ENCODE measurements at places on chromosomes 6 and 20.

GRCh38 chr20:44581515-44581914 is 864 bp upstream of the PKIG start:
- DNase-seq, result no peak

- no peak for DNase-seq
Observed at GRCh38 chr6:7142918-7143475, 35.2 kb downstream of the RREB1 start.

DNA sequence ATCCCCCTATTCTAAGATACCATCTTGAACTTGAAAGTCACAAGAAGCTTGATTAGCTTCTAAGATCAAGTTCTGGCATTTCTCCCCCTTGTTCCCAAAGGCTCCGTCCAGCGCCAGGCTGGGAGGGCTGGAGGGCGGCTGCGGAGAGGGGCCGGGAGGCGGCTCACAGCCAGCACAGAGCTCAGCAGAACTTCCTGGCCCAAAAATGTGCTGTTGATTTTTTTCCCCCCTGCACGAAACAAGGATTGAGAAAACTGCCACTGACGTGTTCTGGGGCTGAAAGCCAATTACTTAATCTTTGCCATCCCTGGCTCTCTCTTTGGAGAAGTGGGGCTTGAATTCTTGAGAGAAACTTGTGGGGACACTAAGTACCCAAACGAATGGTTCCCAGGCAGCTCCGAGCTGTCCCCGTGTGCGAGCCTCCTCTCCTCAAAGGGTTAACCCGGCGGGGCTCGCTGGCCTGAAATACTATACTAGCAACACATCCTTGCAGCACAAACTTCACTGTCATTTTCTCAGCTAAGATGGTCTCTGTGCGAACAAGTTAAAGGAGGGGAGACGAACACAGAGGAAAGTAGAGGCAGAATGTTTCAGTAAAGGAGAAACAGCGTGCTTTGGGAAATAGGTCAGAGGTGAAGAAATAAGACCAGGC is 452 bp downstream of the TRAF3IP2 start:
- DNase-seq, result no peak

- no peak for DNase-seq
Observed at GRCh38 chr6:106085692-106085983, 498 bp upstream of the PRDM1 start.

DNA sequence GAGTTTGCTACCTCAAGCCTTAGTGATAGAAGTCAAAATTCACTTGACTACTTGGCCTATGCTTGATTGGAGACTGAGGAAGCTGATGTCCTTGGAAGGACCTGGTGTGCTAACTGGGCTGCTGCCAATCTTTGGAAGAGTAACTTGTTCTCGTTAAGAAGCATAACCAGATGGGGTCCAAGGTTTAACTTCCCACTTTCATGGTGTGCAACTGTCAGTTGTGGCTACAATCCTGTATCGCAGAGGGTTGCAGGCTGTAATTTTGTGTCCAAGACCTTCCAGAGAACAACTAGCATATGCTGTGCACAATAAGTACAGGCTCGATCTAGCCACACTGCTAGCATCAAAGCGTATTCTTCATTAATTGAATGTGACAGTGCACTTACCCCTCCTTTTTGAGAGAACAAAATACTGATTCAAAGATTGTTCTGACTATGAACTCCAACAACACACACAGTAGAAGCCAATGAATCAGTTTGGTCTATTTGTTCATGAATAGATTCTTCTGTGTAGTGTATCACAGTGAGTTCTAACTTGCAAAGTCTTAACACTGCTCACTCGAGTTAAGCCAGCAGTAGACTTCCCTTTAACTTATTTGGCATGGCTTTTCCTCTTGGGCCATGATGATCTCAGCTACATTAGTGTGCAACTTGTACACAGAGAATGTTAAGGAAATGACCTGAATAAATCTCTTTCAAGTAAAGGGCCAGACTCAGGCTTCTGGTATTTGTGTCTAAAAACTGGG is 15.8 kb upstream of the PLCB1 start:
- DNase-seq, result no peak

- DNase-seq, result no peak
Observed at GRCh38 chr20:7930343-7930742, 9.9 kb downstream of the HAO1 start.

GRCh38 chr20:33209789-33210188 is 7.4 kb upstream of the BPIFA3 start:
- DNase-seq, result no peak

DNA sequence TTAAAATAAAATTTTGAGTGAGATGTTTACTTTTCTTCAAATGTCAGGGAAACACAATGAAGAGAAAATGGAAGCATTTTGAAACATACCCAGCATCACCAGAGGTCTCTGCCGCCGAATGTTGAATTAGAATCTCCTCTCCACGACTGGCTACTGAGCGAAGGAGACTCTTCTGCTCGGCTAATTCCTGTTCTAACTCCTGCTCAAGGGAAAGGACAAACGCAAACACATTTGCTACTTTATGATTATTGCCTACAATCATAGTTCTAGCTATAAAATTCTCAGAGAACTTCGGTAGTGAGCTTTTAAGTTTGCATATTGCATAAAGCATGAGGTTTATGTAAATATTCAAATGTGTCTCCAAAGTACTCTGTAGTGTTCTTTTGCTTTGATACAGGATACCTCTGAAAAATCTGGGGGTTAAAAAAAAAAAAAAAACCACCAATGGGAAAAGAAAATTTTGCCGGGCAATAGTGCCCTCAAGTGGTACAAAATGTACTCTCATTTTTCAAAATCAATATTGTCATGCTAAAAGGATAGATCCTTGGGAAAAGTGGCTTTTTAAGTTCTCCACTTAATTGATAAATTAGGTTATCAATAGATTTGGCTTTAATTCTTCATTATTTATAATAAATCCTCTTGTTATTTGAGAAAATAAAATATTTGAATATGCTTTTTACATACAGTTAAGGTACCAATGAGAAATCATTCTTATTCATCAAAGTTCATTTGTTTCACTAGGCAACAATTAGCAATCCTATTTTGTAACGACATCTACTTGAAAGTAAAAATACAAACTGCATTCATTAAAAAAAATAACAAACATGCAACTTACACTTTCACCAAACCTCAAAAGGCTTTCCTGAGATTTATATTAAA is 369.0 kb downstream of the SYNE1 start:
- peak; percentile 65 for DNase-seq

DNA sequence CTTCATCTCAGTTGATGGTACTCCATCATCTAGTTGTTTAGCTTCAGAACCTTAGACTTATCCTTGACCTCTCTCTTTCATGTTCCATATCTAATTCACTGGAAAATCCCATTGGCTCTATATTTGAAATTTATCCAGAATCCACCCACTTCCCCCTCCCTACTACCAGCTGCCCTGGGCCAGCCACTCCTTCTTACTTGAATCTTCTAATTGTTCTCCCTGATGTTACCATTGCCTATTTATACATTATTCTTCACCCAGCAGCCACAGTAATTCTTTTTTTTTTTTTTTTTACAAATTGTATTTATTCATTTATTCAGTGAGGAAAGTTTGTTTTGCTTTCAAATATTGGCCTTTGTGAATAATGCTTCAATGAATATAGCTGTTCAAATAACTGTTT is 8.2 kb downstream of the SEC23B start:
- no peak for DNase-seq

- DNase-seq, result no peak
Observed at GRCh38 chr6:12478921-12479320, 188.8 kb downstream of the EDN1 start.

- DNase-seq, result no peak
Observed at GRCh38 chr20:19554666-19555065, 203.4 kb upstream of the RIN2 start.

GRCh38 chr6:107657373-107657754 is 166.7 kb downstream of the SCML4 start:
- DNase-seq, result no peak

DNA sequence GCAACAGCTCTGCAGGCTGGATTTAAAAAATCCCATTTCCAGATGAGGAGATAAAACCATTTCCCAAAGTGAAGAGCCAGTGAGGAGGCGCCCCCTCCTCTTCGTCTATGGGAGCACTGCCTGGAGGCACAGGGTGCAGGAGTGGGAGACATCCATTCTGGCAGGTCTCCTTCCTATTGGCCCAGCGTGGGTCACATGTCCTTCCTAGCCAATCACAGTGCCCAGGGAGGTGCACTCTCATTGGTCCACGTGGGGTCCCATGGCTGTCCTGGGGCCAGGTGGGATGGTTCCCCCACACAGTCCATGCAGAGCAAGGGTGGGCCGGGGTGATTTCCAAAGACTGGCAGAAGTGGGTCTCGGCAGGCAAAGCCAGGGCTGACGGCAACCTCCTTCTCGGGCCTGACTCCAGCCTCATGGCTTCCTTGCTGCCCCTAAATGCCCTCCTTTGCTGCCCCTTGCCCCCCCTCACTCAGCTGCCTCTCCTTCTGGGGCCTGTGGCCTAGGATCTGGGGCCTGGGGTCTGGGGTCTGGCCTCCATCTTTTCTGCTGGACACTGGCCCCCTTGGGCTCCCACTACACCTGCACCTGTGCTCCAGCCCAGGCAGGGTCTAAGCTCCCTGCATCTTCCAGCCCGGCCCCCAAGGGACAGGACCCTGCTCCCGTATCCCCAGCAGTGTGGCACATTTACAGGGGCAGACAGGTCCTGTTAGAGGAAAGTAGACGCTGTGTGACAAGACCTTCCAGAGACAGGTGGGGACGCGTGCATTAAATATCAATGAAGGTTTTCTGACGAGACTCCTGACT is 231.7 kb downstream of the TAF4 start:
- DNase-seq, result no peak

- DNase-seq, result no peak
Observed at GRCh38 chr6:78952362-78952761, 85.0 kb downstream of the IRAK1BP1 start.

GRCh38 chr6:151805286-151805840 is 2.1 kb upstream of the ESR1 start:
- no peak for DNase-seq

DNA sequence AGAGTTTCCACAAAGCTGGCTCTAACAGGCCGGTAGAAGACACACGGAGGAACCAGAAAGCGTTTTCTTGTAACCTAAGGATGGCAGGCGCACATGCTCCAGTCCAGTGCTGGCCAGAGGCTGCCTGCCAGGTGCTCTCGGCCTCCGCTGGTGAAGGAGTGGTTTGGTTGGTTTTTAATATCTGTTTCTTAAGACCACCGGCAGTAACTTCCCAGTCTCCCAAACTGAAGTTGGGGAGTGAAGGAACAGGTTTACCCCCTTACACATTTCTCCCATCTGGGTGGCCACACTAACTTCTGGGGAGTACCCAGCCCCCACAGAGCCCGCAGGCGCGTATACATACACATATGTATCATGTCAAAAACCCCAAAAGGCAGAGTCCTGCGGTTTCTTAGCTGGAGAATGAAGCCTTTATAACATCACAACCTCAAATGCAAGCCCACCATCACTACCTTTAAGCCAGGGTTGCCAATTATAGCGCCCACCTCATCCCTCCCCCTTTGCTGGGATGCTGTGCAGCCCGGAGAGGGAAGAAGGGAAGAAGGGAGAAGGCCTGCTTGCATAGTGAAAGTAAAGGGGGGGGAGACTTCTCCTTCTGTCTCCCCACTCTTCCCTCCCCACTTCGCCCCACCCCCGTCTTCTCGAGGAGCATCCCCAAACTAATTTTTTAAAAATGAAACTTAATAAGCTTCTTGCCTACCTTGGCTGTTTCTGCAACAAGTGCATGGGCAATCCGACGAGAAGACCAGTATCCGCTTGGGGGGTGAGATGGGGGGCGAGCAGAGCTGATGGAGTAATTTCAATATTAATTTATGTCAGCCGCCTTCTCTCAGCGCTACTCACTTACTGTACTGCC is 1.0 kb downstream of the TRERF1 start:
- no peak for DNase-seq

DNA sequence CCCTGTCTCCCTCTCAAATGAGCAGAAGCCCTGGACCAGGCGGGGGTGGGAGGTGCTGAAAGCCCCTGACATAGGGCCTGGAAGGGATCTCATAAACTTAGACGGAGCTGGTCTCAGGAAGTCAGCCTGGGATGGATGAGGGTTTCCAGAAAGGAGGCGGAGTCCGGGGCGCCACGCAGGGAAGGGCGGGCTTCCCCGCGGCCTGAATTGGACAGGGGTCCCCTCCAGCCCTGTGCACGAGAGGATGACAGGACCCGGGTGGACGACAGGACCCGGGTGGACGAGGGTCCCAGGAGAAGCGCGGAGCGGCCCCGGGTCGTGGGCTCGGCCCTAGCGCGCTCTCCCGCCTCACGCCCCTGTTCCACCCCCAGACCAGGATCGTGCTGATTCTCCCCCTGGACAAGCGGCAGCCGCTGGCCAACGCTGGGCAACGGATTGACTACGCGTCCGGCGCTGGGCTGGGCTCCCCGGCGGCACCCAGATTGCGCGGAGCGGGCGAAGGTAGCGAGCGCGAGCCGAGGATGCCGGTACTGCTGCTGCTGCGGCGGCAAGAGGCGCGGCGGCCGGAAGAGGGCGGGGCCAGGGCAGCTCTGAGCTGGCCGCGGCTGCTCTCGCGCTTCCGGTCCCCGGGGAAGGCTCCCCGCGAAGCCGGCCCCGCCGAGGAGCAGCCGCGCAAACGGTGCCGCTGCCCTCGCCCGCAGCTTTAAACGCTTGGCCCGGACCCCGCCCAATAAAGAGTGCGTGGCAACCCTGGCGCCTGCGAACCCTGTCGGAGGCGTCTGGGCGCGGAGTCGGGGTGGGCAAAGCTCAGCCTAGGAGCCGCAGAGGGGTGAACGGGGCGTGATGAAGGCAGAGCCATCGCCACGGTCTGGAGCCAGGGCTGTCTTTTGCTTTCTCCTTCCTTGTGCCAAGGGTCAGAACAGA is 1.3 kb downstream of the C20orf144 start:
- DNase-seq, result peak; percentile 93

GRCh38 chr6:14211562-14211942 is 94.0 kb downstream of the CD83 start:
- DNase-seq, result peak; percentile 81
